ENCODE measurements at places on chromosomes 1 and 21.

GRCh38 chr1:164310166-164310565, 248.8 kb upstream of the PBX1 start:
- DNase-seq: no peak

DNA sequence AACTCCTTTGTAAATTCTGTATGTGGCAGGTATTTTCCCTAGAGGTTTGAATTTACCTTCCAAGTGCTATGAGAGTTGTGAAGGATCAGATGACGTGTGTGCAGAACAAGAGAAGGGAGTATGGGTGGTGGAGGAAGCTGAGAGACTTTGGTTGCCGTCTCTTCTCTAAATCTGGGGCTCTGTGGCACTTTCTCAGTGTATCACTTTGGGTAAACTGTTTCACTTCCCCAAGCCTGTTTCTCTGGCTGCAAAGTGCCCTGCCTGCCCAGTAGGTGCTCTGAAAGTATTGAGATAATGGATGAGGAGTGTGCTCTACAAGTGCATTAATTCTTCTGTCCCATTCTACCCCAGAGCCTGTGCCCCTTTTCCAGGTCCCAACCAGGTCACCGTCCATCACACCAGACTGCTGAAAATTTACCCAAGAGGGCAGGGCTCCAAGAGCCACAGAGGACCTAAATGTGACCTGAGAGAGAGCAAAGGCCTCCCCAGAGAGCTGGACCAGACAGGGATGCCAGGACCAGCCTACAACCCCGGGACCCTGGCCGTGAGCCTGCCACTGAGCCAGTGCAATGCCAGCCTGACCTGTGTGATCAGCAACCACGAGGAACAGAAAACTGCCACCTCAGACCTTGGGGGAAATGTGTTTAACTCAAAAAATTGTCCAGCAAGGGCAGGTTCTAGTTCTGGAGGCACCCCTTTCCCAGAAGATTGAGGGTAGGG, 131.6 kb upstream of the ETV3 start:
- DNase-seq: no peak

DNA sequence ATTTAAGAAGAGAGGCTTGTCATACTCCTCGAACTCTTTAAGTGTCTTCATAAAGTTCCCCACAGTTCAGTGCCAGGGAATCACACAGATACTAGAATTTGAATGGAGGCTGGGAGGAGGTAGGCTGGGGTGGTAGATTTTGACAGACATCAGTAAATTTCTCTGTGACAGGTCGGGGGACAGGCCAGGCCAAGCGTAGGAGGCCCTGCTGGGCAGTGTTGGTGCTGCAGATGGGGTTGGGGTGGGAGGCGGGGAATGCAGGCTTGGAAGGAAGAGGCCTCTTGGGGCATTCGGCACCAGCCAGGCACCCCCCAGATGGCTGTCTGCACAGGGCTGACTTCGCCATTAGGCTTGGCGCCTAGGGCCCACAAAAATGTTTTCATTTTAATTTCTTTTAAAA, 84.0 kb downstream of the MAN1C1 start:
- DNase-seq: no peak

DNA sequence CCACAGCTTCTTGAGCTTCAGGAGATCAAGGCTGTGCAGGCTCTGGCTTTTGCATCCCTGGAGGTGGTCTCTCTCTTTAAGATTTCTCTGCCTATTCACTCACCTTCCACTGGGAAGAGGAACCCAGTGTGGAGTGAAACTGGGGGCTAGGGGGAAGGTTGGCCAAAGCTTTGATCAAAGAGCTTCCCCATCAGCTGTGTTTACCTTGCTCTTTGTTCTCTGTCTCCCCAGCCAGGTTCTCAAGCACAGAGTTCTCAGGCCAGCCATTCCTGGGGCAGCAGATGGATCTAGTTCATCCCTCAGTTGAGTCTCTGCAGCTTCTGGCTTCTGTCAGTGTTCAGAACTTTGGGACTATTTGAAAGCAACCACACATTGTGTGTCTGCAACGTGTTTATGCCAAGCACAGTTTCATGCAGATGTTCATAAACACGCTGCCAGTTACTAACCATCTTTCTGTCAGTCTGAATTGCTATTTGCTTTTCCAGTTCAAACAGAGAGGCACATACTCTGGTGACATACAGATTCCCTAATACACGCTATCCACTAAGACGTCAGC, 17.2 kb upstream of the MRPS14 start:
- no peak for DNase-seq

GRCh38 chr1:243748706-243749283, 101.2 kb downstream of the AKT3 start:
- peak; percentile 77 for DNase-seq

DNA sequence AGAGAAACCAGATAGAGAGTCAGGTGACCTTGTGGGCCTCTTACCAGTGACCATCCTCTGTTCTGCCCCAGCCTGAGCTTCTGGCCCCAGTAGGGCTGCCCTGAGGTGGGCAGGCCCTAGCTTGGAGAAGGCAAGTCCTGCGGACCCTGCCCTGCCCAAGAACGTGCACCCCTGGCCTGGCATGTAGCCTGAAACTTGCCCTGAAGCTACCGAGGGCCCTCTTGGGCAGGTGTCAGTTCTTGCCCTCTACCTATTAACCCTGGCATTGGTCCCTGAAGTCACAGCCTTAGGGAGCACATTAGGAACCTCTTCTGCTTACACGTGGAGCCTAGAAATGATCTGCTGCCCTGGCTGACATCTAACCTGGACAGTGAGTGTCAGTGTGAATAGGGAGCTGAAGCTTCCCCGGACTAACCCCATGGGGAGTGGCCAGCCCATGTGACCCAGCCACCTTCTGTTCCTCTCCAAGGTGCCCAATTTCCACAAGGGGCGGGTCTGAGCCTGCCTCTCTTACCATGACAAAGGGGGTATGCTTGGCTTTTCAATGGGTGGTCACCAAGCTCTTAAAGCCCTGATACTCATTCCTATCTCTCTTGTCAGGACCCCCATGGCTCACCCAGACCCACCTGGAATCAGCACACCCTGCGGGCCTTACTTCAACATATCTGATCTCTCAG, 163.0 kb downstream of the ZSCAN20 start:
- DNase-seq: no peak

- DNase-seq: no peak
Measured at GRCh38 chr1:77038000-77038399, 170.7 kb downstream of the ST6GALNAC5 start.

DNA sequence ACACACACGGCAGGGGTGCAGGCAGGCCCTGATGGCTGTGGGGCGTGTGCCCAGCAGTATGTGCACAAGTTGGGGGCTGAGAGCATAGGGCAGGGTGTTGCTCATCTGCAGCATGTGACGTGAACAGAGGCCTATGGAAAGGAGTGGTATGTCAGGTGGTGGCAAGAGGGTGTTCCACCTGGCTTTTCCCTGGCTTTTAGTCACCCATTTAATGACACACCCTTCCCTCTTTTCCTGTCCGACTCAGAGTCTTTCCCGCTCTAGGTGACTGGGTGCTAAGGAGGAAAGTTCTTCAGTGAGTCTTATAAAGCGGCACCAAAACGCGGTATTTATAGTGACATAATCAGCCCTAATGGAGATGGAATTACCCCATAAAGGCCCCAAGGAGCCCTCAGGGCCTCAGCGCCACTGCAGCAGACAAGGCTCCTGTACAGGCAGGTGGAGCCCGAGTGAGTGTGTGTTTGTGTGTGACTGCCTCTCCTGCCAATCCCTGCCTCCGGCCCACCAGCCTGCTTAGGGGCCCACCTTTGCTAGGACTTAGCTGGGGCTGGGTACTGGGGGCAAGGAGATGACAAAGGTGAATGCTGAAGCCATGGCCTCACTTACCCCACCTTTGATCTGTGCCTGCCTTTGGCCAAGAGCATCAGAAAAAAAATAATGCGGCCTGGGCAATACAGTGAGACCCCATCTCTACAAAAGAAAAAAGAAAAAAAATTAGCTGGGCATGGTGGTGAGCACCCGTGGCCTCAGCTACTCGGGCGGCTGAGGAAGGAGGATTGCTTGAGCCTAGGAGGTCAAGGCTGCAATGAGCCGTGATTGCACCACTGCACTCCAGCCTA, 3.3 kb upstream of the EPHA2 start:
- DNase-seq: peak; percentile 90

Measured in kidney tubule cell (primary cell).